Stimulated activated CD8-positive, alpha-beta memory T cell treated with anti-CD3 and anti-CD28 coated beads, Interleukin-15, amount 100 ng/mL, for 24 hours (primary cell): ENCODE measurements at places on chromosomes 1 and 21.

- DNase-seq = no peak
Observed at GRCh38 chr1:24091971-24092482, 19.9 kb downstream of the MYOM3 start.

DNA sequence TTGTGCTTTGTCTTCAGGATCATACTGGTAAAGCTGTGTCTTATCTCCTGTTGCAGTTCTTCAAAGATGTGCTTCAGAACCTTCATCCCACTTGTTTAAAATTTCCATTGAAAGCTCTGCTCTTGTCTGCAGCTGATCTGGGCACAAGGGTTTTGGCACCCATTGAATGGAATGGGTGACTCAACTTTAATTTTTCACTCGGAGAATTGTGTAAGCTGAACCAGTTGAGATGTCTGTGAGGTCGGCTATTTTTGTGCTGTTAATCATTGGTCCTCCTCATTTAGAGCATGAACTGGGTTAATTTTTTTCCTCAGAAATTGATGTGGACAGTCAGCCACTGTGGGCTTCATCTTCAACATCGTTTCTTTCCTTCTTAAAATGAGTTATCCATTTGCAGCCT is 252.1 kb downstream of the TM2D1 start:
- no peak for DNase-seq

GRCh38 chr1:55277377-55278130 is 62.4 kb upstream of the USP24 start:
- DNase-seq = peak; percentile 52

GRCh38 chr1:173496757-173497320 is 19.7 kb downstream of the PRDX6 start:
- DNase-seq = no peak

DNA sequence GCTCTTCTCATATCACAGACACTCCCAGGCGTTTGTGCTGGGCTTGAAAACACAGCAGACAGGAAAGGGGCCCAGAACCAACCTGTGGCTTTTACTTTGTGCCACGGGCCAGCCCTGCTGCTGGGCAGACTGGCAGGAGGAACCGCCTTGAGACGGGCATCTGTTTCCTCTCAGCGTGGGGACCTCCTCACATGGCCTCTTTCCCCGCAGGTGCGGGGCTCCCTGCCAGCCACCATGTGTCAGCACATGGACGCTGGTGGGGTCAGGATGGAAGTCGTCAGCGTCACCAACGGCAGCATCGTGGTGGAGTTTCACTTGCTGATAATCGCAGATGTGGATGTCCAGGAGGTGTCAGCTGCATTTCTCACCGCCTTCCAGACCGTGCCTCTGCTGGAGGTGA is 47.8 kb downstream of the UMODL1 start:
- no peak for DNase-seq

DNA sequence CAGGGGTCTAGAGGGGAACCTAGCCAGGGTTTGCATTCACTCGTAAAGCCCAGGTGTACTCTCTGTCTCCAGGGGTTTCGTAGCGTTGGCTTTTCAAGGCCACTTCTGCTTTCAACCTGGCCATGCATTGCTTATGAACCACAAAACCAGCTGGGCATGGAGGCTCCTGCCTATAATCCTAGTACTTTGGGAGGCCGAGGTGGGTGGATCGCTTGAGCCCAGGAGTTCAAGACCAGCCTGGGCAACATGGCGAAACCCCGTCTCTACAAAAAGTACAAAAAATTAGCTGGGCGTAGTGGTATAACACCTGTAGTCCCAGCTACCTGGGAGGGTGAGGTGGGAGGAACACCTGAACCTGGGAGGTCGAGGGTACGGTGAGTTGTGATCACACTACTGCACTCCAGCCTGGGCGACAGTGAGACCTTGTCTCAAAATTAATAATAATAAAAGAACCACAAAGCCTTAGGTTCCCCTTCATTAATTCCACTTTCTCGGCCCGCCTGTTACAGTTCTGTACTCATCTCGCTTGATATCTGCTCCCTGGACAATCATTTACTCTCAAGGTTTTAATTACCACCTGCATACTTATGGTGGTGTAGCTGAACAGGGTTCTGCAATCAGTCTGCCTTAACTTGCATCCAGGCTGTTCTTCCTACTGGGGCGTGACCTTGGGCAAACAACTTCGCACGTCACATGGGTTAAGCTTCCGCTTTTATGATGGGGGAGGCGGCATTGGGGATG is 6.1 kb downstream of the SLC16A4 start:
- DNase-seq = no peak

DNA sequence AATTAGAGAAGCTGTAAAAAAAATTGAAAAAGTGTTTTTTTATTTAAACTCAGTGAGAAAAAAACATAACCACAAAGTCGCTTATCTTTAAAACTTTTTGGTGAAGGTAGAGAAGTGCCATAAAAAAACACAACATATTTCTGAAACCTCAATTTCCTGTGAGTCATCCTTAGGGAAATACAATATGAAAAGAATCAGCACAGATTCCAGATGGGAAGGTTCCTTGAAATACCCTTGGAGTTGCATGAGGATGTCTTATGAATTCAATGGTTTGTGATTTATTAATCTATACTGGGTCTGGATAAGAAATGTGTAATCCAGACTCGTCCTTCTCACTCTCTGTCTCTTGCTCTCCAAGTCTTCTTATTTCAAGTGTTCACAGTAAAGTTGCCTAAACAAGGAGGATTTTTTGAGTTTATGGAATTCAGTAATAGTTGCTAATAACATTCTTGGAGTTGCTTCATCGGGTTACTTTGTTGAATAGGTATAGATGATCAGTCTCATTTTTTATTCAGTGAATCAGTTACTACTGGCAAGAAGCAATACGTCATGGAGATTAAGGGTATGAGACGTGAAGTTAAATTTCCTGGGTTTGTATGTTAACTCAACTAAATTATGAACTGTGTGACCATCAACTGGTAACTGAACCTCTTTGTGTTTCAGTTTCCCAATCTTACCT is 191.4 kb downstream of the KCNK2 start:
- no peak for DNase-seq

DNA sequence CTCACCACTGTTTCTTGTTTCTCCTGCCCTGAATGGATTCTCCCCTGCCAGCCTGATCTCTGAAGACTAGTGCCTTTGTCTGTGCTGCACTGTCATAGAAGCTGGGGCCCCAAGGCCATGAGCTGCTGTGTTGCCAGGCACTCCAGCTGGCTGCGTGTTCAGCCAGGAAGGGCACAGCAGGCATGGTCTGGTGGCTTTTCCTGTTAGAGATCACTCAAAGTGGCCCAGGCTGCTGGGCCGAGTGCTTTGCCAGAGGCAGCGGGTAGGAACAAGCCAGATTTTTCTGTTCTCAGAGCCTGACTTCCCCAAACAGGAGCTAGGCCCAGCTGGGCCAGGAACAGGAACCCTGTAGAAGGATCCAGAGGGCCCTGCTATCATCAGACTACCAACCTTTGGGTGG is 5.2 kb downstream of the ADPRS start:
- DNase-seq = no peak

DNA sequence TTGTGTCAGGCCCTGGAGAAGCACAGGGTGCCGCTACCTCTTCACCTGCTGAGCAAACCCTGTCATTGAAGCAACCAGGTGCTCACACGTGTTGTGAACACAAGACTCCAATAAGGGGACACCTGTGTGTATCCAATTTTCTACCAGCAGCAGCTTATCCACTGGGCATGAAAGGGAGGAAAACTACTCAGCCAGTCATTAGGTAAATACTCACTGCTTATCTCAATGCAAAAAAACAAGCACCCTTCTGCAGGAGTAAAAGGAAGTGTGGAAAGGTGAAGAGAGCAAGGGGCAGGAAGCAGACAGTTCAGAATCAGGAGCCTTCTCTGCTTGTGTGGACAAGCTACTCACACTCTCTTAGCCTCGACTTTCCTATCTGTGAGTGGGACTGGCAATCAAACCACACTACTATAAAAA is 148.9 kb downstream of the ETS2 start:
- DNase-seq = no peak

- no peak for DNase-seq
Observed at GRCh38 chr1:160952129-160952510, 2.5 kb downstream of the ITLN2 start.

- DNase-seq = no peak
Observed at GRCh38 chr1:102899935-102900334, 208.4 kb downstream of the COL11A1 start.

GRCh38 chr1:185054365-185055060 is 9.2 kb downstream of the RNF2 start:
- no peak for DNase-seq

- no peak for DNase-seq
Observed at GRCh38 chr1:11725616-11726015, 10.3 kb upstream of the AGTRAP start.

GRCh38 chr1:3028531-3029282 is 7.4 kb downstream of the ACTRT2 start:
- no peak for DNase-seq

- DNase-seq = no peak
Observed at GRCh38 chr1:19392221-19392620, 80.1 kb downstream of the SLC66A1 start.

- DNase-seq = no peak
Observed at GRCh38 chr1:156194300-156194652, 372 bp downstream of the SLC25A44 start.

DNA sequence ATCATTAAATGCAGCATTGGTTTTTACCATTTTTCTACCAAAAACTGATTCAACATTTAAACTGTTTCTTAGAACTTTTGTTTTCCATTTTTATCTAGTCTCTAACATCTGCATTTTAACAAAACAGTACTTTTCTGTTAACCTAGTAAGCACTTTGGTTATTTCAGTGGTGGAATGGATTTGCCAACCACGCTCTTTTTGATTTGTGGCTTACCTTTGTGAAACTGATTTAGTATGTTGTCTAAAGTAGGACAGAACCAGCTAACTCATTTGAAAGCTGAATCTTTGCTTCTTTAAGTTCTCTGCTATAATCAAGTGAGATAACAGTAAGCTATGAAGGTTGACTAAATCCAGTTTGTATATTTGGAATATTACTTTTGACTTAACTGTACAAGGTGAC is 41.5 kb upstream of the METTL18 start:
- no peak for DNase-seq
